ENCODE measurements at places on chromosomes 2 and 18.

GRCh38 chr2:86367499-86367777, 30.0 kb upstream of the REEP1 start:
- H3K4me1 ChIP-seq, result peaks cover 6% of the 10 kb centered on the region
- no peak overlapping the region for H3K4me3 ChIP-seq
- no peak for DNase-seq
- H3K36me3 ChIP-seq, result no peaks in the 10 kb centered on the region

GRCh38 chr2:204109681-204110080, 173.1 kb downstream of the ICOS start:
- H3K27ac ChIP-seq, result no peak overlapping the region
- peak overlapping the region; percentile 78 for H3K4me3 ChIP-seq

GRCh38 chr2:218435003-218435982, 16.4 kb downstream of the VIL1 start:
- peaks cover 3% of the 10 kb centered on the region for H3K36me3 ChIP-seq
- H3K27ac ChIP-seq, result no peak overlapping the region
- peaks cover 5% of the 10 kb centered on the region for H3K27me3 ChIP-seq

DNA sequence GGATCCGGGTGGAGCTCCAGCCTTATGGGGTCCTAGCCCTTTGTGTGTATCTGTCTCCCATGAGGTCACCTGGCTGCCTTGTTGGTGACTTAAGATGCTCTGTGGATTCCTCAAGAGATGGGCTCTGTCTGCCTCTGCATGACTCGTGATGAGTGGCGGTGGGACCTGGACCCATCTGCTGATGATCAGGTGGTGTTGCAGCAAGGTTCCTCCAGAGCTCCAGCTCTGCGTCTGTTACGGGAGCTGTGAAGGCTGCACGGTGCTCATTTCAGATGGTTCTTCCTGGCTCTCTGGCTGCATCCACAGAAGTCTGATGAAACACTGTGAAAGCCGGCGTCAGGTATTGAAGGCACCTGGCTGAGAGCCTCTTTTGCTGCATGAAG, 2.4 kb downstream of the AGAP1 start:
- H3K4me3 ChIP-seq, result peak overlapping the region; percentile 35
- H3K27ac ChIP-seq, result no peak overlapping the region
- H3K36me3 ChIP-seq, result peaks cover 6% of the 10 kb centered on the region
- H3K4me1 ChIP-seq, result peaks cover 13% of the 10 kb centered on the region
- DNase-seq, result no peak

- H3K27me3 ChIP-seq, result peaks cover 14% of the 10 kb centered on the region
- H3K36me3 ChIP-seq, result no peaks in the 10 kb centered on the region
- DNase-seq, result no peak
- peaks cover 12% of the 10 kb centered on the region for H3K4me1 ChIP-seq
Measured at GRCh38 chr2:176473177-176473576, 203.9 kb downstream of the MTX2 start.

- H3K27me3 ChIP-seq, result peaks cover 60% of the 10 kb centered on the region
- no peak overlapping the region for H3K27ac ChIP-seq
Measured at GRCh38 chr2:207256476-207257207, 90.9 kb upstream of the KLF7 start.

GRCh38 chr2:82839036-82839435, 1620.0 kb downstream of the SUCLG1 start:
- DNase-seq, result no peak
- no peaks in the 10 kb centered on the region for H3K36me3 ChIP-seq
- no peak overlapping the region for H3K4me3 ChIP-seq
- no peaks in the 10 kb centered on the region for H3K4me1 ChIP-seq

DNA sequence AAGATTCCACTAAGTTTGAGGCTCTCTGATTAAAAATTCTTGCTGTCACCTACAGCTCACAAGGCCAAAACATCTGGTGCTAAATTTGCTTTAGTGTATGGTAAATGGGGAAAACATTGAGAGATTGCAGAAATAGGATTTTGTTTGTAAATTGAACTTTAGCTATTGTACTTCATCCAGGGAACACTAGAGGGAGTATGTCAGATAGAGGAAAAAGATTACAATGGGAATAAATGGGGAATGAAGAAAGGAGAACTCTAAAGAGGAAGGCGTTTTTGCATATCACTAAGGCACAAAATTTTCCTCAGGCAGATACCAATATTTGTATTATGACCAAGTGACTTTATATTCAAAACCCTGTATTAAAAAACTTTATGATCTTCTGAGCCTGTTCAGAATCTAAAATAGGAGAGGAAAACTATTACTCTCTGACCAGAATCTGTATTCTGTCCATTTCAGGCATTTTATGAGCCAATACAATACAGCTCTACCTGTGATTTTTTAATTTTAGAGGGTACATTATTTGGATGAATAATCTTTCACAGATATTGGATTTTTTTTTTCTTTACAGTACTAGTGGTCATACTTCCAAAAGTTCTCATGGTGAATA, 52.3 kb upstream of the ITGB6 start:
- H3K4me3 ChIP-seq, result no peak overlapping the region
- no peaks in the 10 kb centered on the region for H3K4me1 ChIP-seq
- H3K27me3 ChIP-seq, result peaks cover 9% of the 10 kb centered on the region
- no peaks in the 10 kb centered on the region for H3K36me3 ChIP-seq
- H3K27ac ChIP-seq, result no peak overlapping the region
- no peak for DNase-seq

DNA sequence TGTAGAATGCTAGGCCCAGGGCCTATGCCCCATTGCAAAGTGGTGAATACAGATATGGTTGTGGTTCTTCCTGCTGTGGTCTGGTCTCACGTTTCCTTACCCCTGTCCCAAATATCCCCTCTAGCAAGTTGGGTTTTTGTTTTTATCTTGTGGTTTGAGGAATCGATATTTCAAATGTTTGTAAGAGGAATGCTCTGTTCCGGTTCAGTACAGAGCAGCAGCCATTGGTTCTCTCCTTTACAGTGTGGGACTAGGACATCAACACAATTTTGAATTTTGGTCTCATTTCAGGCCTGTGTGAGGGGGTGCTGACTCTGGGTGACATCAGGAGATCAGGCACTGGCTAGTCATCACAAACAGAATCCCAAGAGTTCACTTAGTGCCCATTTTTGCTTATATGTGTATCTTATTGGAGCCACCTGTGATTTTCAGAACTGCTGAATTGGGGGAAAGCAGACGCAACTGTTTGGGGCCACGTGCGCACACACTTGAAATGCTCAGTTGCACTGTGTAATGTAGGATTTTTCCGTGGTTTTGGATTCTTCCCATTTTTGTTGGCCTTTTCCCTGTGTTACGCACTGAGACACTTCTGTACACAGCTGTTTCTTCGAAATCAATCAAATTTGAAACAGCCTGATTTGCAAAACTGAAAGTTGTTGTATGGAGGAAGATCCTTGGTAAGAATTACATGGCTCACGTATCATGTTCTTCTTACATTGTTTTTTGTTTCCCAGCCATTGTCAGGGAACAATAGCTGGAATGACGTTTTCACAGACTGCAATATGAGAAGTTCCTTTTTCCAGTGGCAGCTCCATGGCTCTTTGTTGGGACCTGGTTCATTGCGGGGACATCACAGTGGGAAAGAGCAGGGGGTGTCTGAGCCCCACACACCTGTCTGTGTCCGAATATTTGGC, 8.6 kb downstream of the SH3BP4 start:
- H3K4me3 ChIP-seq, result no peak overlapping the region
- no peaks in the 10 kb centered on the region for H3K4me1 ChIP-seq
- H3K27ac ChIP-seq, result no peak overlapping the region
- peaks cover 57% of the 10 kb centered on the region for H3K27me3 ChIP-seq
- no peaks in the 10 kb centered on the region for H3K36me3 ChIP-seq
- DNase-seq, result no peak

- H3K27ac ChIP-seq, result no peak overlapping the region
- H3K27me3 ChIP-seq, result no peaks in the 10 kb centered on the region
- H3K36me3 ChIP-seq, result peaks cover 3% of the 10 kb centered on the region
- no peak for DNase-seq
- H3K4me3 ChIP-seq, result no peak overlapping the region
Measured at GRCh38 chr18:3162181-3162580, 57.6 kb downstream of the MYOM1 start.

DNA sequence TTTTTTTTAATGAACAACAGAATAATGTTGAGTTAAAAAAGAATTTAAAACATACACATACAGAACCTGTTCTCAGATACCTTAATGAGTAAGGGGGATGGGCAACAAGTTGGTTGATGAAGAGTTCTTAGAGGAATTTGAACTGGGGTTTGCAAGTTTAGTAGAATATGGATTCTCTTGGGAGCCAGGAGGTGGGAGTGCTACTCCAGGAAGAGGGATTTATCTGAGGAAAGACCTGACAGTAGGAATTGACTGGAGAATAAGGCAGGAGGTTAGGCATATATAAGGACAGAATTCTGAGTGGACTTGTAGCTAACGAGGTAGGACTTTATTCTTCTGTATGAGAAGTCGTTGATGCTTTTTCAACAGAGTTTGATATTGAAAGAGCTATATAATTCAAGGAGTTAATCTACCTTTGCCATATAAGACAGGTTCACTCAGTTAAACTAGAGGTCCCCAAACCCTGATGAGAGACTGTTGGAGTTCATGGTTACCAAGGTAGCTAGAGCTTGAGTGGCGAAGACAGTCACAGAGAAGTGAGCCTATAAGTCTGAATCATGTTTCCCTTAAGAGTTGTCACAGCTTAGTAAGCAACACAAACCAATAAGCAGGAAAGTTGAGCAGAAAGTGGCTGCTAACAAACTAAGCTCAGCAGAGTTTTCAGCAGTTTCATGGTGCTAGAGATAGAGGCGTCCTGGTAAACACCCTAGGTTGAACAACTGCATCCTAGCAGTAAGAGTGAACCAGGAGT, 88.2 kb downstream of the NCOA1 start:
- no peak overlapping the region for H3K4me3 ChIP-seq
- peaks cover 35% of the 10 kb centered on the region for H3K4me1 ChIP-seq
- H3K27me3 ChIP-seq, result no peaks in the 10 kb centered on the region
- no peak for DNase-seq

DNA sequence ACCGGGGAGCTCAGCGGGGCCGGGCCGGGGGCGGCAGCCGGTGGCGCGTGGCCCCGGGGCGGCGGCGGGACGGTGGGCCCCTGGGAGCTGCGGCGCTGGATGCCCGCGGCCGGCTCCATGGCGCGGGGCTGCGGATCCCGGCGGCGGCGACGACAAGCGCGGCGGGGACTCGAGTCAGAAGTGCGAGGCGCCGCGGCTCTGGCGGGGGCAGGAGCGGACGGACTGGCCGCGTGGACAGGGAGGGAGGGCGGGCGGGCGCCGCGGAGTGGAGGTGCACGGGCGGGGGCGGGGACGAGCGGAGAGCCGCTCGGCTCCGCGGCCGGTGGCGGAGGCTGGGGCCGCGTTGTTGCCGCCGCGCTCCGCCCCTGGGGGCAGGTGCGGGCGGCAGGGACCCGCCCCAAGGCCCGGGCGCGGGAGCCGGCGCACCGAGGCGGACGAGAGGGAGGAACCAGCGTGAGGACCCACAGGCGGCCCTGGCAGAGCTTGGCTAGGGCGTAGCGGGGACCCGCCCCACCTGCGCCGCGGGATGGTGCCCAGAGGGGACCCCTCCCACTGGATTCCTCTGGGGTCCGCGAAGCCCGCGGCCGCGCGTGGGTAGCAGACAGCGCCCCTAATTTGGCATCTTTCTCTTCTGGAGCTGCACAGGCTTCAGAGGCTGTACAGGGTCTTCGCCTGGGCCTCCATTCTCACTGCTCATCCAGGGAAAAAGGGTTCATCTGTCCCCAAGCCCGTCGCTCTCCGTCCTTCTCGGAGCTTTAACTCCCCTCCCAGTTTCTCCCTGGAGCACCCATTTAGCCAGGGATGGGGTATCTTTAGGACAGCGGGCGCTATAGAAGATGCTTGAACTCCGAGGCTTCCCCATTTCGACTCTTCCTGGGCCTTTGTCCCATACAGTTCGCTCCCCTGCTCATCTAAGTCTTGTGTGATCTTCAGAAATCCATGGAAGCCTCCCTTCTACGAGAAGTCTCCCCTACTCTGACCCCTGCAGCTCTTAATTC, at the start of gene TMEM163:
TMEM163 (minus strand) TSS at position 184 of the 998 bp plus-strand sequence.
- H3K27ac ChIP-seq, result no peak within 1 kb of the TSS
- peaks cover 4% of the 10 kb centered on the region for H3K36me3 ChIP-seq
- peak within 1 kb of the TSS; percentile 80 for H3K4me3 ChIP-seq

DNA sequence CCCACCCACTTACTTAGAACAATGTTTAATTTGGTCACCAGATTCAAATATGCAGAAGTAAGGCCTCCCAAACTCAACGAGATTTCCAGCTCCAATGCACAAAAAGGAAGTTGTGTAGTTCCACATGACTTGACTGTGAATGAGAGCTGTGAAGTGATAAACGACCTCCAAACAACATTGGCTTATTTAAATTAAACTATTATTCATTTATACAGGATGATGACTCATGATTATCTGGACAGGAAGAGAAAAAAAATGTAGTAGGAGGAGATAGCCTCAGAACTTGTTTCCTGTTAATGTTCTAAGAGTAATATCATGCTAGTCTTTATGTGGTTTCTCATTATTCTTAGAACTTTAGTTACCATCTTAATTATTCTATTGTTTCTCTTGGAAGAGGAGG, 237.3 kb downstream of the C1D start:
- H3K4me1 ChIP-seq, result peaks cover 3% of the 10 kb centered on the region
- peaks cover 12% of the 10 kb centered on the region for H3K27me3 ChIP-seq
- no peak overlapping the region for H3K27ac ChIP-seq

DNA sequence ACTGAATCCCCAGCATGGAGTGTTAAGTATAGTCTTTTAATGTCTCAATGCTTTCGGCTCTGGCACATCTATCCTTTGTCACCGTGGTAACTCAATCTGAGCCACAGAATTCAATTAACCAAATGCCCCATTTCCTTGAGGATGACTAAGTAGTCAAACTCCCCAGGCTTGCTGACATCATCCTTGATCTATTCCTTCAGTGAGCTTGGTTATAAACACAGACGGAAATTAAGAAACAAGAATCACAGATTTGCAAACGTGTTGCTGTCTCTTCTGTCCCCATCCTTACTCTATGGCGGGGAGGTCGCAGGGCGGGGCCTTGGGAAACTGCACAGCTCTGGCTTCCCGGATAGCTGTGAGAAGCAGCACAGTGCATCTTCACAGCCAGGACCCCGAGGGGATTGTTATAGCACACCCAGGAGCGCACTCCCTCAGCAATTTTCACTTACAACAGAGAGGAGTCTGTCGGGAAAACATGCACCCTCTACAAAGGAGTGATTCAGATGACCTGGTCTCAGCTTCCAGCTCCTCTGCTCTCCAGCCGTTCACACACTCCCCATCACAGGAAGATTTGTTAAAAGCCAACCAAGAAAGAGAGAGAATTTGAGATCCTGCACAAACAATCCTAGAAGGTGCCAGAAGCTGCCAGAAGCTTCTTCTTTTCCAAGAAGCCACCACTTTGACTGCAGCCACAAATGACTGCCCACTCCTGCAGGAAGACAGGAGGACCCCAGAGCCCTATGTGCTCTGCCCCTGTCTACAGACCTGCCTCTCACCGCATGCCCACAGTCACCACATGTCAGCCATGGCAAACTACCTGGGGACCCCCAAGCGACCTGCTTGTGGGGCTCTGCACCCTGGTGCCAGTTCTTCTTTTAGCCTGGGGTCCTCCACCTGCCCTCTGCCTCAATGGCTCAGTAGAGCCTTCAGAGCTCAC, 44.9 kb upstream of the YWHAQ start:
- no peak overlapping the region for H3K4me3 ChIP-seq
- H3K4me1 ChIP-seq, result peaks cover 8% of the 10 kb centered on the region
- peaks cover 2% of the 10 kb centered on the region for H3K36me3 ChIP-seq
- H3K27ac ChIP-seq, result no peak overlapping the region
